Hematopoietic multipotent progenitor cell (in vitro differentiated cells): ENCODE measurements at places on chromosomes 5 and 9.

DNA sequence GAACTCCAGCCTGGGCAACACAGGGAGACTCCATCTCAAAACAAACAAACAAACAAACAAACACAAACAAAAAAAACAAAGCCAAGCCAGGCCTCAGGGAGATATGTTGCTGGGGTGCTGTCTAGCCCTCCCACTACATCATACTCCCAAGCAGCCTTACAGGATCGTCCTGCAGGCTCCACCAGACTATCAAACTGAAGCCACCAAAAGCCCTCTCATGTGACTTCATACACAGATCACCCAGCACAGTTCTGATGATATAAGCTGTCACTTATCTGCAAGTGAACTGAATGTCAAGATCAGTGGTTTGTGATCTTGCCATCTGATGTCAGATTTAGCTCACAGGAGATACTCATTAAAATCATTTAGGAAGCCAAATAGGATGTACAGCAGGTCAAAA is 43.3 kb downstream of the WDR41 start:
- no peak for DNase-seq

DNA sequence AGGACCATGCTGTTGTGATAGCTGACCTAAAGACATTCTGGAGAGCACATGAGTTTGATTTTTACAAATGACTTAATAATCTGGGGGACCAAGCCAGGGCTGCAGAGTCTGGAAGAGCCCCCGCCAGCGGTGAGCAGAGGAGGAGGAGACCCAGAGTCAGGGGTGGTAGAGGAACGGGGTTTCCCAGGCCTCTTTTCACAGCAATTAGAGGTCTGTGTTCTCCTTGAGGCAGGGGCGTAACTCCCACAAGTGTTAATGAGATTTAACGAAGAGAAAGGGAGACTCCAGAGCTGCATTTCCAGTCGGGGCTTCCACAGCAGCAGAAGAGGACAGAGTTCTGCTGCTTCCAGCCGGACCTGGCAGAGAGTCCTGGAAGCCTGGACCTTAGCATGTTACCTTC is 137.9 kb upstream of the SLC24A2 start:
- DNase-seq = no peak

DNA sequence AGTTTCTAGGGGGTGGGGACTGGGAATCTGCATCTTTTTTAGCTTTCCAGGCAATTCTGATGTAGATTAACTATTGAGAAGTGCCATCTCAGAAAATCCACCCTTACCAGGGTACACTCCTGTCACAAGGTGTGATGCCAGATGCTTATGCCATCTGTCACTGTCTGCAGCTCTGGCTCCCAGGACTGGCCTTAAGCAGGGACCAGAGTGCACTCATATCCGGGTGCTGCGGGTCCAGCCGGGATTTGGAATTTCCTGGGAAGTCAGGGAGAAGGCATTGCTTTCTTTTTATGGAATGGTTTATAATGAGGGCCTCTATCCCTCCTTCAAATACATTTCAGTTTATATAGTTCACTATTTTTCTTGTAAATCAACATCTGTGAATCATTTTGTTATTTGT is 92.6 kb downstream of the TMEM174 start:
- no peak for DNase-seq

DNA sequence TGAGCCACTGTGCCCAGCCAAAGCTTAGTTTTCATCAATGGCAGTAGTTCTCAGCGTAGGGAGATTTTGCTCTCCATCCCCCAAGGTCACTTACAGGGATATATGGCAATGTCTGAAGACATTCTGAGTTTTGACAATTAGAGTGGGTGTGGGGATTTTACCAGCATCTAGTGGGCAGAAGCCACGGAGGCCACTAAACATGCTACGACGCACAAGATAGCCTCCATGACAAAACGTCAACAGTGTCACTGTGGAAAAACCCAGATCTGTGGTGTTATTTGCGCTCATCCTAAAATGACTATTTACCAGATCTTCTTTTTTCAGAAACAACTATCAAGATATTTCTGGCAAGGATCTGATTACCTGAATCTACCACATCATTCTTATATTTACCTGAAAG is 68.2 kb downstream of the CDC14B start:
- DNase-seq = no peak

GRCh38 chr5:134003817-134004625 is 754 bp downstream of the VDAC1 start:
- peak; percentile 43 for DNase-seq

DNA sequence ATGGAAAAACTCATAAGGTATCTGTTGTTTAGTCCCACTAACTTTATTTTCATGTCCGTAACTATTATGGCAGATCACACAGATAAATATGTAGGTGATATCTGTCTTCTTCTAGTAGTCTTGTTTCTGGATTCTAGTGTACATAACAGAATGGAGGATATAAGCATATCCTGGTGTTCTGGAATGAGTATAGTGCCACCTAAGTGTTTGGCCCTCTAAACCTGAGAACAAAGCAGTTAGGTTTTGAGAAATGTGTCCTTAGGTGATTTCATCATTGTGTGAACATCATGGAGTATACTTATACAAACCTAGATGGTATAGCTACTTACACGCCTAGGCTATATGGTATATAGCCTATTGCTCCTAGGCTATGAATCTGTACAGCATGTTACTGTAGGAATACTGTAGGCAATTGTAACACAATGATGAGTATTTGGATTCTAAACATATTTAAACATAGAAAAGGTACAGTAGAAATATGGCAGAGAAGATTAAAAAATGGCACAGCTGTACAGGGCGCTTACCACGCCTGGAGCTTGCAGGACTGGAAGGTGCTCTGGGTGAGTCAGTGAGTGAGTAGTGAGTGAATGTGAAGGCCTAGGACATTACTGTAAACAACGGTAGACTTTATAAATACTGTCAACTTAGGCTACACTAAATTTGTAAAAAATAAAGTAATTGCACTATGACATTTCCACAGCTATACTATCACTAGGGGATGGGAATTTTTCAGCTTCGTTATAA is 150.3 kb upstream of the SLC24A2 start:
- no peak for DNase-seq

- no peak for DNase-seq
Measured at GRCh38 chr5:133792655-133793054, 175.8 kb downstream of the C5orf15 start.

DNA sequence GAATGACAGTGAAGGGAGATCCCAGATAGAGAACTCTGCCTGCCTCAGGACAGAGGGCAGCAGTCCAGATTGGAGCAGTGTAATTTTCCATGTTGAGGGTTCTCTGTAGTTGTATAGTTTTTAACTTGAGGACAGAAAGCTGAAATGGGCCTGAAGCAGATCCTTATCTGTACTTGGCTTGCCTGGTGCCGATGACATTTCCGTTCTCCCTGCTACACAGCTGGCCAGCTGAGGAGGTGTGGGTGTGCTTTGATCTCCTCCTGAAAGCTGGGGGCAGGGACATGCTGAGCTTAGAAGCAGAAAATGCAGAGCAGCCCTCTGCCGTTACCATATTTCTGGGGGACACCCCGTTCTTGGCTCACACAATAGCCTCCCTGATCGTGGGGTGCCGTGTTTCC is 10.5 kb downstream of the GLRX start:
- DNase-seq = peak; percentile 34

GRCh38 chr9:137189297-137190295 is 1.1 kb downstream of the SSNA1 start:
- DNase-seq = no peak

GRCh38 chr5:95876782-95877181 is 54.3 kb upstream of the GLRX start:
- DNase-seq = no peak

GRCh38 chr5:87099291-87099839 is 168.3 kb upstream of the RASA1 start:
- DNase-seq = no peak

DNA sequence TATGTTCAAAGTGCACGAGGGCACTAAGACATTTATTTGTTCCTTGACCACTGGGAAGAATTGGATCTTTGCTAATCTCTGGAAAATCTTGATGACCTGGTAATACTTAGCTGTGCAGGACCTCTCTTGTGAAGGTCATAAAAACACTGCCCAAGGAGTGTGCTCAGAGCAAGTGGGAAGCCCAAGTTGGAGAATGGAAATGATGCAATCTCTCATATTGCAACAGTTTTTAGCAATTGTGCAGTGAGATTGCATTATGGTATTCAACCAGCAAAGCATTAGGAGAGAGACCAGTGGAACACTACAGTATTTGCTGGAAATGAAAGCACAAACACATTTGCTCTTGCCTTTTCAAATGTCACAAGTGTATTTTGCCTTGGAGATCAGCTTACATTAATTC is 34.5 kb downstream of the TXNDC8 start:
- no peak for DNase-seq

DNA sequence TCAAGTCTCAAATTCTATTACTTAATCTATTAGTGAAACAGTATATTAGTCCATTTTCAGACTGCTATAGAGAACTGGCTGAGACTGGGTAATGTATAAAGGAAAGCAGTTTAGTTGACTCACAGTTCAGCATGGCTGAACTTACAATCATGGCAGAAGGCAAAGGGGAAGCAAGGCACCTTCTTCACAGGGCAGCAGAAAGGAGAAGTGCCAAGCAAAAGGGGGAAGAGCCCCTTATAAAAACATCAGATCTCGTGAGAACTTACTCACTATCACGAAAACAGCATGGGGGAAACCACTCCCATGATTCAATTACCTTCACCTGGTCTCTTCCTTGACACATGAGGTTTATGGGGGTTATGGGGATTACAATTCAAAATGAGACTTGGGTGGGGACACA is 67.9 kb upstream of the CHSY3 start:
- no peak for DNase-seq

GRCh38 chr9:20394969-20395368 is 227.3 kb downstream of the MLLT3 start:
- DNase-seq = no peak
